Esophagus squamous epithelium (tissue), 5 donors: ENCODE measurements at places on chromosomes 12 and 14. TPM values are rescaled to one million over a fixed set of nuclear protein-coding genes. Genes with fewer than 3 reads are reported as not detected.

DNA sequence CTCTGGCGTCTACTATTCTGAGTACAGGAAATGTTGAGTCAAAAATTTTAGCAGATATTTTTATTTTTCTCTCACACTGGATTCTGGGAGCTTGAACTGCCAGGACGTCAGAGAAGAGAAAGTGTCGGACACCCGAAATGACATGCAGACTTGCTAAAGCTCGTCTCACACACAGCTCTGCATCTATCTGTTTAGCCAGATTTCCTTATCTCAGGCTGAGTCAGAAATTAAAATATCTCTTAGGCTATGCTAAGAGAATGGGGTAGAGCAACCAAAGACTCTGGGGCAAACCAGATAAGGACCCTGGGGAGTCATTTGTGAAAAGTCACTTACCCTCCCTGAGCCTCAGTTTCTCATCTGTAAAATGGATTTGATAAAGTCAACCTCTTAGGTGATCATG lies 1124.1 kb downstream of the VRK1 start:
- no peak for DNase-seq
- H3K36me3 ChIP-seq = no peaks in the 10 kb centered on the region
- no peak overlapping the region for H3K4me3 ChIP-seq
- no peaks in the 10 kb centered on the region for H3K27me3 ChIP-seq
- no peak overlapping the region for H3K27ac ChIP-seq
- H3K4me1 ChIP-seq = peaks cover 8% of the 10 kb centered on the region

GRCh38 chr12:111396726-111397445 lies 8.8 kb upstream of the SH2B3 start:
- peaks cover 32% of the 10 kb centered on the region for H3K4me1 ChIP-seq
- H3K27ac ChIP-seq = peak overlapping the region; percentile 71
- peak overlapping the region; percentile 59 for H3K4me3 ChIP-seq

GRCh38 chr14:63747846-63748245 lies 20.0 kb upstream of the SGPP1 start:
- no peak overlapping the region for H3K4me3 ChIP-seq
- no peak overlapping the region for H3K27ac ChIP-seq
- DNase-seq = no peak
- no peaks in the 10 kb centered on the region for H3K4me1 ChIP-seq

- H3K4me1 ChIP-seq = peaks cover 65% of the 10 kb centered on the region
- peak within 1 kb of the TSS; percentile 96 for H3K27ac ChIP-seq
- peaks cover 17% of the 10 kb centered on the region for H3K27me3 ChIP-seq
- H3K4me3 ChIP-seq = peak within 1 kb of the TSS; percentile 93
- no peaks in the 10 kb centered on the region for H3K36me3 ChIP-seq
These were observed at the start of gene PAWR for GRCh38 chr12:79690638-79691510. Gene PAWR, minus strand, starts transcription at chr12:79690964. Its CDS starts 720 bp downstream, at chr12:79690244.

DNA sequence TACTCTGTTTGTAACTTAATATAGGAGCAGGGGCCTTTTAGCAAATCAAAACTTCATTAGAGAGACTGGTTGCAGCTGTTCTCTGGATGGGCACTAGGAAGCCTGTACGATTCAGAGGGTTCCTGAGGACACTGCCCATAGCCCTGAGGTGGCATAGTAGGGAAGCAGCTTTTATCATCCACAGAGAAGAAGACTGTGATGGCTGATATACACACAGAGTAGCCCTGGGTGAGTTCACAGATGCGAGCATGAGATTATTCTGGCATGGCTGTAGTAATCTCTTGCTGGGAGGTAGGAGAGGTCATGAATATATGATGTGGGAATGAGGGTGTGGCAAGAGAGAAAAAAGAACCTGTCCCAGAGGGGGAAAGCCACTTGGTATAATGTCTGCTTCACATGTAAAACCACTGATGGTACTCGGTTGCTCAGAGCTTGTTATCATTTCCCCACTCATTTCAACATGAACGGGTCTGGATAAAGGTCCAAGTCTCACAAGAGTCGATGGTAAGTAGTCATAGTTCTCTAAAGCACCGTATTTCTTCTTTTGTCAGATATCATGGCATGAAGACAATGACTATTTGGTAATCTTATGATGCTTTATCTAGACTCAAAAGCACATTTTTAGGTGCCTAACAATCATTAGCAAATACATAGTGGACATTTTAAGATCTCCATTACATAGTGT lies 52.0 kb downstream of the PEBP1 start:
- no peaks in the 10 kb centered on the region for H3K36me3 ChIP-seq
- no peak overlapping the region for H3K4me3 ChIP-seq

GRCh38 chr14:23351681-23352505 lies 794 bp downstream of the SLC22A17 start:
- H3K4me3 ChIP-seq = peak overlapping the region; percentile 35
- H3K36me3 ChIP-seq = peaks cover 10% of the 10 kb centered on the region

NGB gene
- total RNA-seq = not detected

GRCh38 chr12:94481734-94482133 lies 22.1 kb upstream of the CEP83 start:
- no peak for DNase-seq
- H3K27ac ChIP-seq = no peak overlapping the region
- H3K36me3 ChIP-seq = no peaks in the 10 kb centered on the region
- H3K4me3 ChIP-seq = no peak overlapping the region
- no peaks in the 10 kb centered on the region for H3K4me1 ChIP-seq
- no peaks in the 10 kb centered on the region for H3K27me3 ChIP-seq

MANSC4 gene
- total RNA-seq = not detected

DNA sequence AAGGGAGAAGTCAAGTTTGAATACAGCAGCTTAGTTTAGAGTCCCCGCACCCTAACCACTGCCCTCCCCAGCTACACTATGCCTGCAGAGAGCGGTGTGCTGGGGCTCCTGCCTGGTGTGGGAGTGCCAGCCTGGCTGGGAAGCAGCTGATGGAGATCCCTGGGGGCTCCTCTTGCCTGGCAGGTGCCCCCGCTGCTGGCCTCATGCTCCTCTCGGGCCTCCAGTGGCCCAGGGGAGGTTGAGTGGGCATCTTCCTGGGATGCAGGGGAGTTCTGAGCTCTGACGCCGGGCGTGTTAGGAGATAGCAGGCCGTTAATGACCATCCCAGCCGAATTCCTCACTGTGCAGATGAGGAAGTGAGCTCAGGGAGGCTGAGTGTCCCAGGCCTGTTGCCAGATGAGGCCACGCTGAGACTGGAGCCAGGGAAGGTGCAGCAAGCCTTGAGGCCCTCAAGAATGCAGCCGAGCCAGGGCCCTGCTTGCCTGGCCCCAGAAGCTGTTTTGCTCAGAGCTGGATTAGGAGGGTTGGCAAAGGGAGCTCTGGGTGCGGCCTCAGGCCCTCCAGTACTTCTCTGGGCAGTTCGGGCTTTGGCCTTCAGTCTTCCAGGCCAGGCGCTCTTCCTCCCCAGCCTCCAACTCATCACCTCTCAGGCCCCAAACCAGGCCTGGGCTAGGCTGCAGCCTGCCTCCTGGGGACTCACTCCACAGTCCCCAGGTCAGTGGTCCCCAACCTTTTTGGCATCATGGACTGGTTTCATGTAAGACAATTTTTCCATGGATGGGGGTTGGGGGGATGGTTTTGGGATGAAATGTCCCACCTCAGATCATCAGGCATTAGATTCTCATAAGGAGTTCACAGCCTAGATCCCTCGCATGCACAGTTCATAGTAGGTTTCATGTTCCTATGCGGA lies 6.6 kb upstream of the CYP46A1 start:
- H3K27ac ChIP-seq = no peak overlapping the region
- H3K4me1 ChIP-seq = no peaks in the 10 kb centered on the region
- no peaks in the 10 kb centered on the region for H3K27me3 ChIP-seq
- no peak overlapping the region for H3K4me3 ChIP-seq

- DNase-seq = no peak
- H3K4me3 ChIP-seq = no peak overlapping the region
- H3K27ac ChIP-seq = no peak overlapping the region
- H3K36me3 ChIP-seq = peaks cover 41% of the 10 kb centered on the region
- H3K27me3 ChIP-seq = no peaks in the 10 kb centered on the region
These were observed 19.4 kb downstream of the STX2 start for GRCh38 chr12:130819681-130820080.

TSHR gene
- total RNA-seq = not detected

GRCh38 chr14:82719617-82720016 lies 1186.0 kb upstream of the SEL1L start:
- peaks cover 15% of the 10 kb centered on the region for H3K4me1 ChIP-seq
- no peak overlapping the region for H3K27ac ChIP-seq
- H3K4me3 ChIP-seq = no peak overlapping the region
- H3K27me3 ChIP-seq = no peaks in the 10 kb centered on the region
- H3K36me3 ChIP-seq = no peaks in the 10 kb centered on the region

DNA sequence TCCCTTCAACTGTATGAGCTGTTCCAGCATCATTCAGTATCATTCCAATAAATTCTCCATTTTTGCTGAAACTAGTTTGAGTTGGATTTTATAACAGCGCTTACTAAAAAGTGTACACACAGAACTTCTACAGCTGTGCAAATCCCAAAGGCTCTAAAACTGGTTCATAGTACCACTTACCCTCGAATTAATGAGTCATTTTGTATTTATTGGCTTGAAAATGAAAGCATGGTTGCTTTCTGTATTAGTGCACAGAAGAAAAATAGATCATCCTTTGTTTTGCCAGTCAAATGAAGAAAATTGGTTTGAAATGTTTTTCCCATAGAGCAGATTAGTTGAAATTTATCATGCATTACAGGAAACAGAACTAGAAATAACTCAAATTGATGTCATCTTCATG lies 268.3 kb upstream of the CPNE8 start:
- H3K27ac ChIP-seq = no peak overlapping the region
- no peaks in the 10 kb centered on the region for H3K36me3 ChIP-seq
- no peaks in the 10 kb centered on the region for H3K27me3 ChIP-seq
- DNase-seq = no peak
- H3K4me1 ChIP-seq = no peaks in the 10 kb centered on the region
- H3K4me3 ChIP-seq = no peak overlapping the region

PPM1H gene
- 7.6 TPM for total RNA-seq

TOMM20L gene
- not detected for total RNA-seq

GRCh38 chr14:89427426-89428172 lies 10.6 kb upstream of the FOXN3 start:
- no peak for DNase-seq
- H3K27me3 ChIP-seq = no peaks in the 10 kb centered on the region
- H3K4me3 ChIP-seq = peak overlapping the region; percentile 48
- peaks cover 37% of the 10 kb centered on the region for H3K4me1 ChIP-seq
- no peak overlapping the region for H3K27ac ChIP-seq
- H3K36me3 ChIP-seq = no peaks in the 10 kb centered on the region

DNA sequence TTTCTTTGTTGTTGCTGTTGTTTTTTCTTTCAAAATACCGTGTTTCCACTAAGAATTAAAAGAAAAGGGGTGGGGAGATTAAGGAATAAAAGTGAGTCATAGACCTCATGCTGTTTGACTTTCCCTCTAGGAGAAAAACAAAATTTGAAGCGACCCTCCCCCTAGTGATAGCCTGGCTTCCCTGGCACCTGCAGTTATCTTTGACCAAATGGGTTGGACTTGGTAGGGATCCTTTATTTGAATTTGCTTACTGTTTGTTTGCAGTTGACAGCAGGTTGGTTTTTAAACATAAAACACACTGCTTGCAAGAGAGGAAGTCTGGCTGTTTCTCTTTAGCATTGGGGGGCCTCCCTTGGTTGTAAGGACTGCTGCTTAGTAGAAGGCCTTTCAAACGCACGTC lies 14.0 kb downstream of the OTX2 start:
- no peak overlapping the region for H3K27ac ChIP-seq
- H3K27me3 ChIP-seq = peaks cover 37% of the 10 kb centered on the region
- H3K36me3 ChIP-seq = no peaks in the 10 kb centered on the region
- H3K4me3 ChIP-seq = no peak overlapping the region

GLIPR1L1 gene
- not detected for total RNA-seq

CCDC197 gene
- total RNA-seq = not detected

LBHD2 gene
- not detected for total RNA-seq

FBXO34 gene
- total RNA-seq = 33.3 TPM

RPGRIP1 gene
- total RNA-seq = not detected

DNA sequence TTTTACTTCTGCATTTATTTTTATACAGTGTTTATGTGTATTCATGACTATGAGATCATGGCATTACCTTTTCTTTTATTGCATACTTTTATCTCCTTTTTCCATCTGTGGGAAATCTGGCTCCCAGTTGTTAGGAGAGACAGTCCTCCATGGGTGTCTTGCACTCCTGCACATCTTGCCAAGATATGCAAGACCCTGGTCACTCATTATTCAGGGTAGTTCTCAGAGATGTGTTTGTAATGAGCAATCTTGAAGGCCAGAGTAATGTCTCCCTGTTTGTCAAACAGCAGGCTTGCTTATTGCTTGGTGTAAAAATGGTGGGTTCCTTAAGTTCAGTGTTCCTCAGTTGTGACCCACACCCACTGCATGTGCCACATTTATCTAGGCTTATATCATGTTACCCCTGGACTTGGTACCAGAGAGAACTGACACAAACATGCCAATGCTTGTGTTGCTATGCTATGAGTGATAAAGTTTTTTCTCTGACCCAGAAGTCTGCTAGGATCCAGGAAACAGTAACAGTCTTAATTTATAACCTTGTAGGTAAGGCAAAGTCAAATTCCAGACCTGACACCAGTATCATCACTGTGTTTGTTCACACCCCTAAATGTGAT lies 36.8 kb downstream of the PPHLN1 start:
- H3K4me1 ChIP-seq = no peaks in the 10 kb centered on the region
- no peak for DNase-seq
- no peaks in the 10 kb centered on the region for H3K36me3 ChIP-seq
- no peak overlapping the region for H3K4me3 ChIP-seq
- H3K27ac ChIP-seq = no peak overlapping the region
- no peaks in the 10 kb centered on the region for H3K27me3 ChIP-seq

DNA sequence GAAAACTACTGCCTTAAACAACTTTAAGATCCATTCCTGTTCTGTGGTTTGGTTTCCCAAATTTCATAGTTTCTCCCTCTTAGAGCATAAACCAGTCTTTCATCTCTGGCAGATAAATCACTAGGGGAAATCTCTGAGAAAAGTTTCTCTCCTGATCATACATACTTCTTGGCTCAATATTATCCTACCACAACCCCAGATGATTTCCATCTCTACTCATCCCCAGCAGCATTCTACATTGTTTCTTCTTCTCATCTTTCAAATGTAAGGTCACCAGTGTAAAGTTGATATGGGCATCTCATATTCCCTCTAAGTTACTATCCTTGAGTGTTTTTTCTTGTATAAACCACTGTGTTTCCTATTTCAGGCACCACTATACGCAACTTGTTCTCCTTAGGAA lies 45.9 kb upstream of the PLEKHG7 start:
- no peaks in the 10 kb centered on the region for H3K4me1 ChIP-seq
- no peak overlapping the region for H3K27ac ChIP-seq
- DNase-seq = no peak
- no peaks in the 10 kb centered on the region for H3K36me3 ChIP-seq
- H3K27me3 ChIP-seq = no peaks in the 10 kb centered on the region
- no peak overlapping the region for H3K4me3 ChIP-seq

PXN gene
- 18.2 TPM for total RNA-seq

KRT73 gene
- total RNA-seq = not detected

- no peak overlapping the region for H3K27ac ChIP-seq
- H3K27me3 ChIP-seq = no peaks in the 10 kb centered on the region
- no peak overlapping the region for H3K4me3 ChIP-seq
- no peaks in the 10 kb centered on the region for H3K36me3 ChIP-seq
- no peak for DNase-seq
These were observed 48.5 kb downstream of the FGD6 start for GRCh38 chr12:95168746-95169145.

- H3K4me3 ChIP-seq = no peak overlapping the region
- H3K4me1 ChIP-seq = no peaks in the 10 kb centered on the region
- no peak for DNase-seq
- no peak overlapping the region for H3K27ac ChIP-seq
- H3K27me3 ChIP-seq = no peaks in the 10 kb centered on the region
These were observed 148.1 kb downstream of the SUDS3 start for GRCh38 chr12:118524446-118524845.
